CD4-positive, alpha-beta T cell treated with Interleukin-2 at 100 ng/mL for 4 hours (primary cell): ENCODE measurements at places on chromosomes 4 and X.

DNA sequence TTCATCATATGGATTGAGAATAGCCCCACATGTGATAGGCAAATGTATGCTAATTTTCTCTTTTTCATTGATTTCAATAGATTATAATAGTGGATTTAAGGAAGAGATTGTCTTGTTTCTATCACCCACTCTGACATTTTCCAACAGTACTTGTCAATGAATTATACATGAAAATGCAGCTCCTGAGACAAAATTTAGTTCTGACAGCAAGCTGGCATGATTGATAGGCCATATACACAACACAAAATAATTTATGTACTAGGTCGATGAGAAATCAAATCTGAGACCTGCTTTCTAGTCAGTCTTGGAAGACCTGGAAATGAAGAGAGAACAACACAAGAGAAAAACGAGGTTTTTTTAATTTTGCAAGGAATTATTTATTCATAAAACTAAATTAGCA, 118.0 kb upstream of the MYOZ2 start:
- DNase-seq: no peak

GRCh38 chr4:8552581-8553205, 27.5 kb upstream of the GPR78 start:
- DNase-seq: no peak

DNA sequence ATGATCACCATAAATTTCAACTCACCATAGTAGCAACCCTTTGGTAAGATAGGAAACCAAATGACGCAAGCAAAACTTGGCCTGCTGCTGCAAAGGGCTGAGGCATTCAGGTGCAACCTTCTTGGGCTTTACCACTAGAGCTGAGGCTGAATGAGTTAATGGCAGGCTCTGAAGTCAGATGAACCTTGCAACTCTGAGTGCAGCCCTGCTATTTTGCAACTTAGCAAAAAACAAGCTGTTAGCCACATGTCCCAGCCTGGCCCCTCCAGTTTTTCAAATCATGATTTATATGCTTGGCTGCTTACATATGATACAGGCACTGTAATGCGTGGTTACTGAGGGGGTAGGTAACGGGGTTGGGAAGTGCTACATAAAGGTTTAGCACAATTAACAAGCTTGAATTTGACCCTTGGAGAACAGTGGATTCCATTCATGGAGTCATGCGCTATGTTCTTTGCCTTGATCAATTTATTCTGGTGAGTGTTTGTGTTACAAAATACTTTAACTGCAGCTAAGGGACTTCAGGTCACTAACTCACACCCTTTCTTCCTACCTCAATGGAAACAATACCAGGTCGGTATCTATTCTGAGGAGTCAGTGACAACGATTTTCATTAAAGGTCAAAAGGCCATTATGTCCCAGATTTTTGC, 80.5 kb upstream of the PPARGC1A start:
- no peak for DNase-seq

DNA sequence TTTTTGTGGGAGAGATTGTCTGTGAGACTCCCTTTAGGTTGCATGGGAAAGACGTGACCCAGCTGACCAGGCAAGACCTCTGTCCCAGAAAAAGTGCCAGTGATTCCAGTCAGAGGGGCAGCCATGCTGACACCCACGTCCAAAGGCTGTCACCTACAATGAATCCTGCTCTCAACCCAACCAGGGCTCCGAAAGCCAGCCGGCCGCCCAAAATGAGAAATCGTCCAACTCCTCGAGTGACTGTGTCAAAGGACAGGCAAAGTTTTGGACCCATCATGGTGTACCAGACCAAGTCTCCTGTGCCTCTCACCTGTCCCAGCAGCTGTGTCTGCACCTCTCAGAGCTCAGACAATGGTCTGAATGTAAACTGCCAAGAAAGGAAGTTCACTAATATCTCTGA, 5.5 kb downstream of the SLITRK2 start:
- no peak for DNase-seq

- DNase-seq: no peak
Measured at GRCh38 chr4:139660568-139661043, 5.0 kb upstream of the MGST2 start.

GRCh38 chrX:1903236-1903935, 288.5 kb downstream of the ASMT start:
- no peak for DNase-seq

DNA sequence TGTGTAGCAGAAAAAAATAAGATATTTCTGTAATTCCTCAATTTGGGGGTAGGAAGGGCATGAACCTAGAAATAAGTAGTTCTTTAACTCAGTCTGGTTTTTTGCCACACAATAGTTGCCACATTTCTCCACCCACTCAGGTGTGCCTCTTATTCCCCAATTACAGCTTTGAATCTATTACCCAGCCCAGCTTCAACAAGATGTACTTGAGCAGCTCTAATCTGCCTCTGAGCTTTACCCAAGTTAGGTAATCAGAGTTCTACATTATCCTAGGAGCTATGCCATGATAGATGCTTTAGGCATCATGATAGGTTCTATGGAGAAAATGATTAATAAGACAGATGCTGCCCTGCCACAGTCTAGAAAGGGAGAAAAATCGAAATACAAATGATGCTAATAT, 117.4 kb upstream of the GPRIN3 start:
- no peak for DNase-seq

DNA sequence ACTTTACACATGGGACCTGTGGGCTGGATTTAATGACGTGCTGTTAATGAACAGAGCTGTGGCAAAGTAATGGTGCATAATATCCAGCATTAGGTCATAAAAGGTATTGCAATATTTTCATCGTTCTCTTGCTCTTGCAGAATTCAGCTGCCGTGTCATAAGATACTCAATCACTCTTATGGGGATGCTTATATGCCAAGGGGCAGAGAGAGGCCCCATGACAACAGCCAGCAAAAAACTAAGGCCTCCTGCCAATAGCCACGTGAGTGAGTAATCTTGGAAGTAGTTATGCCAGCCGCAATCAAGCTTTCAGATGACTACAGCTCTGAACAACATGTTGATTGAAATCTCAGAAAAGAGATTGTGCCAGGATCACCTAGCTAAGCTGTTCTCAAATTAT, 616.9 kb downstream of the FSTL5 start:
- no peak for DNase-seq

GRCh38 chr4:169315530-169316343, 45.0 kb upstream of the SH3RF1 start:
- DNase-seq: no peak

DNA sequence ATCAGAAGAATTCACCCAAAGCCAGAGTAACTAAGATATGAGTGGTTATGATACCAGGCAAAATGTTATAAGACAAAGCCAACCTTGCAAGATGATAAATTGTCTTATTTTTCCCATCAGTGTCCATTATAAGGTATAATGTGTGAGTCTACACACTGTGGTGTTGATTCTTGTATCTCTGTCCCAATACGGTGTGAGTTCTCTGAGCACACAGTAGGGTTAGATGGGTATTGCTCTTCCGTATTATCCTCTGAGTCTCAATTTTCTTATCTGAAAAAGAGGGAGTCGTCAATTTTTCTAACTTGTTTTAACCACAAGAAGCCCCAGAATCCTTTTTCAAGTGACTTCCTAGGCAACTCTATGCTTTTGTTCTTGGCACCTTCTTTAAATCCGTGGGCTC, 69.9 kb downstream of the HMGB2 start:
- no peak for DNase-seq

DNA sequence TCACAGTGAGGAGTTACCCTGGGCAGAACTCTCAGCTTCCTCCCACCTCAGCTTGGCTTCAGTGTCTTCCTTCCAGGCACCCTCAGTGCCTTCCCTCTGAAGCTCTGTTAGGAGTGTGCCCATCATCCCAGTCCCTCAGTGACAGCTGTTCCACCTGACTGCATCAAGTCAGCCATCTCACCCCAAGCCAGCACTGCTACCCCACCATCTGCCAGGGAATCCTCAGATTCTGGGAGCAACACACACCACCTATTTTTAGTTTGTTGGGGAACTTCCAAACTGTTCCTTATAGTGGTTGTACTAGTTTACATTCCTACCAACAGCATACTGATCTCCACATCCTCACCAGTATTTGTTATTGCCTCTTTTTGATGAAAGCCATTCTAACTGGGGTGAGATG, 182.9 kb downstream of the RELL1 start:
- no peak for DNase-seq

GRCh38 chr4:108649863-108650211, 562 bp upstream of the OSTC start:
- DNase-seq: no peak

GRCh38 chrX:133415276-133416105, at the start of gene GPC4:
TSS of gene GPC4 (minus strand) at chrX:133415489. CDS start at chrX:133414965, 524 bp downstream.
- DNase-seq: no peak

DNA sequence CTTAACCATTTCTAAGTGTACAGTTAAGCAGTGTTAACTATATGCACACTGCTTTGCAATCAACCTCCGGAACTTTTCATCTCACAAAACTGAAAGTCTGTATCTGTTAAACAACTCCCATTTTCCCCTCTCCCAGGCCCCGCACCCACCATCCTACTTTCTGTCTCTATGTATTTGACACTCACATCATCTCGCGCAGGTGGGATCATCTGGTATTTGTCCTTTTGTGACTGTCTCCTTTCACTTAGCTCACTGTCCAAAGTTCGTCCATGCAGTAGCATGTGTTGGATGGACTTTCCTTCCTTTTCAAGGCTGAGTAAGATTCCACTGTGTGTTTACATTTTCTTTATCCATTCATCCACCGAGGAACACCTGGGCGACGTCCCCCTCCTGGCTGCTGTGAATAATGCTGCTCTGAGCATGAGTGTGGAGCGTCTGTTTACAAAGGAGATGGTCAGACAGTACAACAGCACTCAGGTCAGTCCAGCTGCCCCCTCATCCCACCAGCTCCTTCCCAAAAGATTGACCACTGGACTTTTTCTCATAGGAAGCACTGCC, 39.8 kb downstream of the DCTD start:
- no peak for DNase-seq

GRCh38 chrX:98939456-98939855, 1470.6 kb downstream of the PCDH19 start:
- no peak for DNase-seq

DNA sequence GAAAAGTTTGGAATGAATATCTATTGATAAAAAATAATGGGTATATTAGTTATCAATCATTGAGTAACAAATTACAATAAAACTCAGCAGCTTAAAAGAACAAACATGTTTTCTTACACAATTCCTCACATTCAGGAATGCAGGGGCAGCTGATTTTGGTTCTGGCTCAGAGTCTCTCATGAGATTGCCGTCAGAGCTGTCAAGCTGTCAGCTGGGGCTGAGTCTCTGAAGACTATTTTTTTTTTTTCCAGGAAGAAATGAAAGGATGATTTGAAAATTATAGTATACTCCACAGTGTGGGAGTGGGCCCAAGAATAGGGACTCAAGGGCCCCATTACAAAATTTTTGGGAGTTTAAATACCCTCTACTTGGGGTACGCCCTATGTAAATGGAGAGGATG, 219.1 kb downstream of the GC start:
- DNase-seq: no peak

GRCh38 chr4:102843273-102843672, 15.9 kb upstream of the UBE2D3 start:
- no peak for DNase-seq

GRCh38 chr4:5050520-5051277, 581 bp upstream of the STK32B start:
- no peak for DNase-seq

DNA sequence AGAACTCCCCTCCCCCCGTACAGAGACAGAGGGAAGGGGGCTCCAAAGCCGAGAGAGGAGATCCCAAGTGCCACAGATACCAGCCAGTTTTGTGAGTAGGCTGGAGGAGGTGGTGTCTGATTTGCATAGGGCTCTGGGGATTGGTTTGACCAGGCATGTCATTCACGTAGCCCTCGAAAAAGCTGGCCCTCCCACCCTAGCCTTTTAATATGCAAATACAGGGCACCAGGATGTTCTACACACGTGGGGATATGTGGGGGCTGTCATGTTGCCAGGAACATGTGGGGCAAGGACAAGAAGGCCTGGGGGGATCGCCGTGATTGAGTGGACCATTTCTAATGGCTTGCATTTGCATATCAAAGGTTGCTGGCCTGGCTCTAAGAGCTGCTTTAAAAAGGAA, 272.9 kb downstream of the PPP1R2C start:
- no peak for DNase-seq

DNA sequence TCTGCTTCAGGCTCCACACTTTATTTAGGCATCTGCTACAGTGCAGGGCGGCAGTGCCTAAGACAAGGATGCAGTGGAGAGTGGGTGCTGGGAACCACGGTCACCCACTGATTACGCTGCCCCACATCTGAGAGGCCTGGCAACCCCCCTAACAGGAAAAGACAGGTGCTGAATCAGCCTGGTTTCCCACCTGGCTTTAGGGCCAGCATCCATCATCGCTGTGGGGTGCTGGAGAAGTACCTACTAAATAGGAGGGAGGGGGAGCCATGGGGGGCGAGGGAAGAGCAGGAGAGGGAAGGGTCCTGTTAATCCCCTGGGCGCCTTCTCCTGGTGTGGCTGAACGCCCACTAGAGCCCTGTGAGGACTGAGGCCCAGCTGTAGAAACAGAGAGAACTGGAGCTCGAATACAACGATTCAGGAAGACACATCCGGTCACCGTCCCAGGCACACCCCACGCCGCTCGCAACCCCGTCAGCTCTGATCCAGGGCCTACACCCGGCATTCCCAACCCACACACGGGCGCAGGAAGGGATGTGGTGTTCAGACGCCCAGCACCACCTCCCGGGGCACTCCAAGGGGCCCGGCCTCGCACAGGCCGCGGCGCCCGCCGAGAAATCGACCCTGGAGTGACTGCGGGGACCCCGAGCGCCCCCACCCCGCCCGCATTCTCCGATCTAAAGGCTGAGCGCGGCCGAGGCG, 554 bp downstream of the DCTD start:
- peak; percentile 11 for DNase-seq

GRCh38 chr4:101853028-101853427, 62.5 kb downstream of the BANK1 start:
- DNase-seq: no peak

GRCh38 chr4:86367577-86367976, 7.7 kb upstream of the MAPK10 start:
- DNase-seq: no peak

- DNase-seq: no peak
Measured at GRCh38 chr4:74218201-74218600, 60.3 kb downstream of the MTHFD2L start.

DNA sequence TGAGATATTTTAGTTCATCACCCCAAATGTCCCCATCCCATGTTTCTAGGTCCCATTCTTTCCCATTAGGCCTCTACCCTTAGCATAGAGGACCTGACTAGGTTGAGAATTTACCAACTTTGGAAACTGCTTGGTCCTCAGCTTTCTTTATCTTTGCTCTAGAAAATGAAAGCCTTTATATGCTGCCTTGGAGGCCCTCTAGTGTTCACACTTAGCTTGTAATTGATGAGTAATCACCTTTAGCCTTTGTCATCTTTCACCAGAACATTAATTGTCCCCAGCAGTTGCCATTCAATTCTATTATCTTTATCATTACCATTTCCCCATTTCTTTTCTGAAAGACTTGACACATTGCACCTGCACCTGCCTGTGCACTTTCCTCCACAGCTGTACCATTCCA, 589.2 kb upstream of the NR3C2 start:
- no peak for DNase-seq

GRCh38 chr4:96025011-96025410, 185.1 kb downstream of the PDHA2 start:
- DNase-seq: no peak
